ENCODE measurements at places on chromosomes 13 and 19.

DNA sequence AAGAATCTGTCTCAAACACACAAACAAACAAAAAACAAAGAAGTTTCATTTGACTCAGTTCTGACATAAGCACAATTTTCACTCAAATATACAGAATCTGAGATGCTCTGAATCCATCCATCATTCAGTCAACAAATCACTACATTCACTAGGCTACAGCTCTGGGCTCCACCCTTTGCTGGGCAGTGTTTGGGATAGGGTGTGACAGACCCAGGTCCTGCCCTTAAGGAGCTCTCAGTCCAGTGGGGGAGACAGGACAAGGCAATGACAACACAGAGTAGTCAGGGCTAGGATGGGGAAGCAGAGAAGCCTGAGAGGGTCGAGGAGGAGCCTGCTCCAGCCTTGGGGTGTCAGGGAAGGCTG is 45.3 kb downstream of the SPTBN4 start:
- DNase-seq, result no peak

DNA sequence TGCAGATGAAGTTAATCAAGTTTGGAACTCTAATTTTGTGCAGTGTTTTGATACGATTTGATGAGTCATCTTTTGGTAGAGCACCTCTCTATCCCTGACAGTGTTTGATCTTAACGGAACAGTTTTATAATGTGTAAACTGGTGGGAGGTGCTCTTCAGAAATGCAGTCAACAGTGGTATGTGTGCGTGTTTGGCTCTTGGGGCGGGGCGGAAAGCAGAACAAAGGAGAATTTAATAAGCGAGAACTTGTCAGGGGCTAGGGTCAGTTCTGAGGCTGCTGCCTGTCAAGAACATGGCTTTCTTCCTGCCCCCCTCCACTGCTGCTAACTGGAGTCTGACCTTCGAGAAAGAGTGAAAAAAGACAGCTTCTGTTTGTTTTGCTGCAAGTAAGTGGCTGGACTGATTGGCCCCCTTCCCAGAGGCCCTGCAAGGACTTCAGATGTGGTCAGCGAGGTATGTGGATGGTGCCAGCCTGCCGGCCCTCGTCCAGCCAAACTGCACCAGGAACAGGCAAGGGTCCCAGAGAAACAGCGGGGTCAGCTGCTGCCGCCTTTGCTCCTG is 40.8 kb downstream of the BBC3 start:
- no peak for DNase-seq

GRCh38 chr13:79895416-79895815 is 414.5 kb downstream of the NDFIP2 start:
- DNase-seq, result no peak

- DNase-seq, result peak; percentile 70
These were observed 45.2 kb downstream of the CDADC1 start for GRCh38 chr13:49292742-49293486.

DNA sequence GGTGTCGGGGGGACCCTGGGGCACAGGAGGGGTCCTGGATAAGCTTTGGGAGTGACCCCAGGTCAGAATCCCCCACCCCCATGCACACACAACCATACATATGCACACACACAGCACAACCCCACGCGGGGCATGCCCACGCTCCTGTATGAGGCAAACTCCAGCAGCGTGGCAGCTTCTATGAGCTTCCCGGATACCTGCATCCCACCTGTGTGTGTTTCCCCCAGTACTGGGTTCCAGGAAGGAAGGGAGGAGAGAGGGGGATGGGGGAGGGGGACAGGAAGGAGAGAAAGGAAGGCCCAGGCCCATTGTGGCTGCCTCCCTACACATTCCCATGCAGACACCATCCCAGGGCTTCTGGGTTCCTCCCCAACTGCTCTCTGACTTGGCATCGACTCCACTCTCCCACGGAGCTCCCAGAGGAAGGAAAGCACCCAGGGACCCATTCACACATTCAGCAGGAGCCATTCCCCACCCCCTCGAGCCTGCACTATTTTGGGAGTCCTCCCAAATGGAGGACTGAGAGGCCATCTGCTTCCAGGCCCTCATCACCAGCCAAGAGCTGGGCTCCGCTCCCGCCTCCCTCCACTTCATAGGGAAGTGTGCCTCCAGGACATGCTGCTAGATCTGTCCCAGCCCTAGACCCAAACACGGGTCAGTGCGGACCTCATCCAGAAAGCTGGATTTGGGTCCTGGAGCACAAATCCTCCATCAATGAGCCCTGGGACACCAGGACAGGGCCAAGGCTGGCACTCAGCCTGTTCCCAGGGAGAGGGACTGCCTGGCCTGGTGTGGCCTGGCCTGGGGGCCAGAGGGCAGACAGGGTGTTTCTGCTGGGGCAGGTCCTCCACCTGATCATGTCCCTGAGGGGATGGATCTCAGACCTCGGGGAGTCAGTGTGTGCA is 13.2 kb downstream of the PRR36 start:
- no peak for DNase-seq
